ENCODE measurements at places on chromosomes 16 and 17.

DNA sequence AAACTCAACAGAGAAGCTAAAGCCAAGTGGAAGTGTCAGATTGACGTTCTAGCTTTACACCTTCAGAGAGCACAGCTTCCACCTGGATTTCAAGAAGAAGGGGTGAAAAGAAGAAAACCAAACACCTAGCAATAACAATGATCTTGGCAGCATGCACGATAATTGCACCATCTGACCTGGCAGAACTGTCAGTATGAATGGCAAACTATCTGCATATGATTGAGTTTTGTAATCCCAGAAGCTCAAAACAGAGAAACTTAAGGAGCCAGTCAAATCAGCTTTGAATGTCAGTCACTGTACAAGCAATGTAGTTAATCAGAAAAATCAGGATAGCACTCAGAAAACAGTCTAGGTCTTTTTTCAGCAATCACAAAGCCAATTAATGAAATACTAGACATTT is 427.1 kb downstream of the ZFHX3 start:
- no peak for DNase-seq

DNA sequence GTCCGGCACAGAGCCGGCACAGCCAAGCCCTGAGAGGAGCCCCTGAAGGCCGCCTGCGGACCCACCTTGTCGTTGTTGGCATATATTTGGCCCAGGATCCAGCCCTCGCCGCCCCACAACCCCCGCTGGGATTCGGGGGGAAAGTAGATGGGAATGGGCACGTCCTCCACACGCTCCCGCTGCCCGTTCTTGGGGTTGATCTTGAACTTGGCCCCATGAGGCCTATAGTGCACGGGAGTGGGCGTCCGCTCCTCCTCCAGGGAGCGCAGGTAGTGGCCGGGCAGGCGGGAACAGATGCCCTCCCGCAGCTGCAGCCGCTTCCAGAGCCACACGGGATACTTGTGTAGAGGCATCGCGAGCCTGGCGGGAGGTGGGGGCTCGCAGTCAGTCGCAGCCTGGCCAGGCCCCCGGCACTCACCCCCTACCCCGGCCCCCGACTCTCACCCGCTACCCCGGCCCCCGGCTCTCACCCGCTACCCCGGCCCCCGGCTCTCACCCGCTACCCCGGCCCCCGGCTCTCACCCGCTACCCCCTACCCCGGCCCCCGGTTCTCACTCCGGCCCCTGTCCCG is 387 bp downstream of the MRPL28 start:
- DNase-seq = no peak

DNA sequence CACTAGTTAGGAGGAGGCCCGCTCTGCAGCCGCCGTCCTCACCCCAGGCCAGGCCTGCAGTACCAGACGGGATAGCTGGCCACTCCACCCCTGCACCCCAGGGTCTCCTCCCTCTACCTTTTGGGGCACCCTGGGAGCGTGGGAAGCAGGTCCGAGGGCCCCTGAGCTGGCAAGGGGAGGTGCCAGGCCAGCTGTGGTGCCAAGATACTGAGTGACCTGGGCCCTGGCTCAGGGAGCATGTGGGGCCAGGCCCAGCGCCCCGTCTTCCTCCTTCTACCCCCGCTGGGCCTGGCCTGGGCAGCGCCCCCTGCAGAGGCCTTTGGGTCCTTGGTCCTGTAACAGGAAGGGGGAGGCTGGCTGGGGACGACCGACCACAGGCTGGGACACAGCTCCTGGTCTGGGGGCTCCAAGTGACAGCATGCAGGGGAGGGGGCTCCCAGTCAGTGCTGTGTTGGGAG is 13.0 kb downstream of the PAM16 start:
- DNase-seq = no peak

- no peak for DNase-seq
Observed at GRCh38 chr17:42188749-42189650, 3.7 kb upstream of the HCRT start.

DNA sequence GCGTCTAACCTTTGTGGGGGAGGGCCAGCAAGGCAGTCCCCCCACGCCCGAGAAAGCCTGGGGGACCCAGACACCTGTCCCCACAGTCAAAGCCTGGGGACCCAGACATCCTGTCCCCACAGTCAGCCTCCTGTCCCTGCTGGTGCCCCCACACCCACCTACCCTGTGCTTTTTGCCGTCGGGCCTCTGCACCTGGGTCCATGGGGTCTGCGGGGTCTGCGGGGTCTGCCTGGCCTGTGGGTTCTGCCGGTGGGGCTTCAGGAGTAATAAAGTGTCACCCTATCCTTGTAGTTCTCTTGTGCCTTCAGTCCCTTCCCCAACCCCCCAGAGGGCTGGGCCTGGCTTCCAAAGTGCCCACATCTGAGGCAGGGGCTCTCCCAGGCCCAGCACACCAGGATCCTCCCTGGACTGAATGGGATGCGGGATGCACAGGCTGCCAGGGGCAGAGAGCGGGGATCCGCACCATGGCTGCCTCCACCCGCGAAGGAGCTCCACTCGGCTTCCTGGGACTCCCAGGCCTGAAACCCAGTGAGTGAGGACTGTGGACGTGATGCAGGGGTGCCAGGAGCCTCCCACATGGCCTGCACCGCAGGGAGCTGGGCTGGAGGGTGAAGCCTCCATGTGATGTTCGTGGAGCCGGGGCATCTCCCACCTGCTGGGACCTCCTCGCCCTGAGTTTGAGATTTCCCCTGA is 16.3 kb upstream of the DPEP1 start:
- no peak for DNase-seq

DNA sequence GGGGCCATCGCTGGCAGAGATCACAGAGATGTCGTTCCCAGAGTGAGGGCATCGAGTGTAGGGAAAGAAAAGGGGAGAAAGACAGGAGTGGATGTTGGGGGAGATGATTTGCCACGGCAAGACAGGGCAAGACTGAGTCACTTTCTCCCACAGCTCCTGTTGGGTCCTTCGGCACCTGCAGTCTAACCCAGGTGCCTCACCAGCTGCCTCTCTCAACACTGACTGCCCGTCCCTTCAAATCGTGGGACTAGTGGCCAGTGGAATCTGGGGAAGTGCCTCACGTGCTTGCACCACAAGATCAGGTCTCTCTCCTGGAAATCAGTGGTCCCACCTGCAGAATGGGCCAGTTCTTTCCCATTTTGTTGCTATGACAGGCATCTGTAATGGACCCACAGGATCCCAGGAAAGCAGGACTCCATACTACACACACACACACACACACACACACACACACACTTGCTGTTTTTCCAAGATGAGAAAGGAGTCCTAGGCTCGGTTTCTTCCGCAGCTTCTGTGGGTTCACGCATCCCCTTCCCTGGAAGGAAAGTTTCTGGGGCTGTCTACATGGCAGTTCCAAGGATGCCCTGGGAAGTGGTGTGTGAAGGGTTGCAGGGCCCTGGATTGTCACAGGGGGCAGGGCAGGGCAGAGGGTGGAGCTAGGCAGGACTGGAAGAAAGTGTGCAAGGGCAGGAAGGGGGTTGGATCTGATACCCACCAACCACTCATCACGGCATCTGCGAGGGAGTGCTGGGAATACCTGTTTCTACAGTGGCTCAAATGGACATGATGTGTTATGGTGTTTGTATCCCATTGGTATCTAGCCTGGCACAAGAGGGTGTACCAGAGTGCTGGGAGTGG is 10.2 kb upstream of the CBX8 start:
- no peak for DNase-seq

- DNase-seq = no peak
Observed at GRCh38 chr16:50520451-50521245, 27.5 kb upstream of the NKD1 start.

GRCh38 chr17:39629898-39630297 is 3.1 kb downstream of the PPP1R1B start:
- no peak for DNase-seq

DNA sequence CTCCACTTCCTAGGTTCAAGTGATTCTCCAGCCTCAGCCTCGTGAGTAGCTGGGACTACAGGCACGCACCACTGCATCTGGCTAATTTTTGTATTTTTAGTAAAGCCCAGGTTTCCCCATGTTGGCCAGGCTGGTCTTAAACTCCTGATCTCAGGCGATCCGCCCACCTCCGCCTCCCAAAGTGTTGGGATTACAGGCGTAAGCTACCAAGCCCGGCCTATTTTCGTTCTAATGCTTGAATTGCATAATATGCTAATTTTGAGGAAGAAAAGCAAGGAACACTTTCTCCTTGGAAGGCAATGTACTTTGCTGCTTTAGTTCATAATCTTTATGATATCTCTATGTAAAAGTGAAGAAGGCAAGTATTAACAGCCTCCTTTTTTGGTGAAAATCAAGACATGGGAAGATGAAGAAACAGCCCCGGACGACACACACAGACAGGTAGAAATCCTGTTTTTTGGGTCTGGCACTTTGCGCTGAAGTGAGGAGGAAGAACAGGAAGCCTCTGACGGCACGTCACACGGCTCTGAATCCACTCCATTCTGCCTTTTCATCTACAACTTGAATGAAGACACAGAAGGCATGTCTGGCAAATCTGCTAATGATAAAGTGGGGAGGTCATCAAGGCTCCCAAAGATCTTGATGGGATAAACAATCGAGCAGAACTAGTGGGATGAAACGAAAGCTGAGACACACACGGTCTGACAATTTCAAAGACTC is 24.9 kb downstream of the VPS53 start:
- no peak for DNase-seq

- DNase-seq = peak; percentile 87
Observed at GRCh38 chr17:29617125-29617480, 5.6 kb downstream of the CORO6 start.

DNA sequence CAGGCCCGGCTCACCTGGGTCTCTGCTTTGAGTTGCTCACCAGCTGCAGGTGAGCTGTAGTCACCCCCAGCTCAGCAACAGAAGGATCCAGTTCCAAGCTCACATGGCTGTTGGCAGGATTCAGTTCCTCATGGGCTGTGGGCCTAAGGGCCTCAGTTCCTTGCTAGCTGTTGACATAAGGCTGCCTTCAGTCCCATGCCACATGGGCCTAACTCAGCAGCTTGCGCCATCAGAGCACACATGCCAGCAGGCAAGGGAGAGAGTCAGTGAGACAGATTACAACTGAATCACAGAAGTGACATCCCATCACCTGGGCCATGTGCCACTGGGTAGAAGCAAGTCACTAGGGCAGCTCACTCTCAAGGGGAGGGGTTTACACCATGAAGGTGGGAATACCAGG is 24.7 kb downstream of the PSMD7 start:
- DNase-seq = no peak

DNA sequence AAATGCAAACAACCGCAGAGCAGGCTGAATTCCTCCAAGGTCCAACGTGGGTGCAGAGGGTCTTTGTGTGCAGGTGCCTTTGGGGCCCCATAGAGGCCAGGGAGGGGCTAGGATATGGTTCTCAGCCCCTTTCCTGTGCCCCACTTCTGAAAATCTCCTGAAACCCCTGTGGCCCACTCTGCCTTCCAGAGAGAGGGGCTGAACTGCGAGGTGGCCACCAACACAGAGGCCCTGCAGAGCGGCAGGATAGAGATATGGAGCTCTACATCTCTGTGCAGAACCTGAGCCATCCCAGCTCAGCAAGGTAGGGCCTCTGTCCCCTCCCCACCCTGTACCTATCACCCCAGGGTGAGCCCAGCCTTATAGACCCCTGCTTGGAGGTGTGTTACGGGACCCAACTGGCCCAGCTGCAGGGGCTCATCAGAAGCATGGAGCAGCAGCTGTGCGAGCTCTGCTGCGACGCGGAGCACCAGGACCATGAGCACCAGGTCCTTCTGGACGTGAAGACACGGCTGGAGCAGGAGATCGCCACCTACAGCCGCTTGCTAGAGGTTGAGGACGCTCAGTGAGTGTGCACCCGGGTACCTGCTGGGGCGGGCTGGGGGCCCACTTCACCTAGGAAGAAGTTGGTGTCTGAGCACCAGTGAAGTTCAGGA is 5.5 kb downstream of the USP6 start:
- DNase-seq = no peak

DNA sequence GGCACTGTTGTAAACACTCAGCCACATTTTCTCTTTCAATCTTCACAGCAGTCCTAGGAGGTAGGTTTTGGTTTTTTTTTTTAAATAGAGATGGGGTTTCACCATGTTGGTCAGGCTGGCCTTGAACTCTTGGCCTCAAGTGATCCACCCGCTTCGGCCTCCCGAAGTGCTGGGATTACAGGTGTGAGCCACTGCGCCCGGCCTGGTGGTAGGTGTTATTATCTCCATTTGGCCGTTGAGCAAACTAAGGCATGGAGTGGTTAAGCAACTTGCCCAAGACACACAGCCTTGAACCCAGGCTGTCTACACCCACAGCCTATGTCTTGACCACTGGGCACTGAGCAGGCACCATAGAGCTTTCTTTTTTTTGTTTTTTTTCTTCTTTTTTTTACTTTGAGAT is 8.6 kb downstream of the SGCA start:
- DNase-seq = no peak

DNA sequence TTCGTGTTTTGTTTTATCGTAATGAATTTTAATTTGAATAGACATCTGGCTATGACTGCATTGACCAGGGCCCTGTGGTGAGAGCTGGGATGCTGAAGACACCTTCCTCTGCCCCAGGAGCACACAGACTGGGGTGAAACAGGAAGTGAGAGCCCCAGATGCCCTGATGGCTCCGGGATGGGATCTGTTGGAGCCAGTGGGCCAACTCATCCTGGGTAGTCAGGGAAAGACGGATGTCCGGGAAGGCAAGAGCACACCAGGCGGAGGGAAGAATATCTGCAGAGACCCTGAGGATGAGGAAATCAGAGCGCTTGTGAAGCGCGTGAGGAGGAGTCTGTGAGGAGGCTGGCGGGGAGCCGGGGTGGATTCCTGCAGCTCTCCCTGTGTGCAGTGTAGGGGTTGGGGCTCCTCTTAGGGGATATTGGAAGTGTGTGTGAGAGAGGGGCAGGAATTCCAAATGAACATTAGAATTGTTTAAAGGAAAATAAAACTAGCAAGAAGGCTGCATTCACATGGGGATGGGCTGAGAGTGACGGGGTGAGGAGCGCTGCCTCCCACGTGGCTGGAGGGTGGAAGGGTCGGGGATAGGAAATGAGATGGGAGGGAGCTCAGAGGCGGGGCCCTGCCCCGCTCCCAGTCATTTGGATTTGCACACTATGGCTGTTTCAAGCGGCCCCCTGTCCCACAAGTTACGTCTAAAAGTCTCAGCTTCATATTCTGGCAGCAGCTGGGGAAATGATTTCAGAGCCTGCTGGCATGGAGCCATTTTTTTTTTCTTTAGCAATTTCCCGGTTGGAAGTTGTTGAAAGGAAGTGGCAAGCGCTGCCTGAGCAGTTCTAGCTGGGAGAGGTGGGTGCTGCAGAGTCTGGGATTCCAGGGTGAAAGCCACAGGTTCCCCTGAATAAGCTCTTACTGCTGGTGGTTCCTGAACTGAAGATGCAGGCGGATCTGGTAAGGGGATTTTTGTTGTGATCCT is 71.2 kb upstream of the LGALS9 start:
- no peak for DNase-seq
